ENCODE measurements at places on chromosomes 4 and X. TPM values are rescaled to one million over a fixed set of nuclear protein-coding genes. Genes with fewer than 3 reads are reported as not detected.
A peak's percentile ranks its signal among the peaks of the same experiment; 100 is the strongest.

DNA sequence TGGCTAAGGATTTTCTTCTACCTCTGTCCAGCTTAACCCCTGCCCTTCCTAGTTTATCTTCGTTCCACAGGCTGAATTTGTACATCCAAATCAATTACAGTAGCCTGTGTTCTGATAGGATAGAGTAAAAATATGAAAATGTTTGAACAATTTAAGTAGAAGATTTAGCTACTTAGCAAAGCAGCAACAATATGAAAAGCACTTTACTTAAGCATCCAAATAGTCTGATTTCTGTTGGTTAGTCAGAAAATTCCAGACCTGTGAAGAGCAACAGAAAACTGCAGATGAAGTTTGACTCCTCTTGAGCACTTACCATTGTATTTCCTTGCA is 2.0 kb downstream of the ARSJ start:
- DNase-seq, result no peak

- DNase-seq, result no peak
Observed at GRCh38 chr4:55395218-55395528, 584 bp upstream of the TMEM165 start.

- peak; percentile 67 for DNase-seq
Observed at GRCh38 chr4:7332216-7333023, 102.3 kb downstream of the PSAPL1 start.

- DNase-seq, result no peak
Observed at GRCh38 chr4:47054130-47054529, 22.8 kb downstream of the GABRB1 start.

GRCh38 chr4:141802333-141802732 is 165.9 kb downstream of the IL15 start:
- DNase-seq, result no peak

- no peak for DNase-seq
Observed at GRCh38 chrX:36528661-36529060, 479.5 kb upstream of the FAM47C start.

DNA sequence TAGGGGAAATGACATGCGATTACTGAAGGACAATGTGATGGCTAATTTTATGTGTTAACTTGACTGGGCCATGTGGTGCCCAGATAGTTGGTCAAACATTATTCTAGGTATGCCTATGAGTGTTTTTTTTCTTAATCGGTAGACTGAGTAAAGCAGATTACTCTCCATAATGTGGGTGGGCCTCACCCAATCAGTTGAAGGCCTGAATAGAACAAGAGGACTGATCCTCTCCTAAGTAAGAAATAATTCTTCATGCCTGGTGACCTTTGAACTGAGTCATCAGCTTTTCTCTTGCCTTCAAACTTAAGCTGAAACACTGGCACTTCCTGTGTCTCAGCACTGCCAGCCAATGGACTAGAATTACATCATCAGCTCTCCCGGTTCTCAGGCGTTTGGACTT is 164.0 kb upstream of the FGF13 start:
- no peak for DNase-seq

- DNase-seq, result no peak
Observed at GRCh38 chrX:16239211-16239610, 71.9 kb downstream of the MAGEB17 start.

DNA sequence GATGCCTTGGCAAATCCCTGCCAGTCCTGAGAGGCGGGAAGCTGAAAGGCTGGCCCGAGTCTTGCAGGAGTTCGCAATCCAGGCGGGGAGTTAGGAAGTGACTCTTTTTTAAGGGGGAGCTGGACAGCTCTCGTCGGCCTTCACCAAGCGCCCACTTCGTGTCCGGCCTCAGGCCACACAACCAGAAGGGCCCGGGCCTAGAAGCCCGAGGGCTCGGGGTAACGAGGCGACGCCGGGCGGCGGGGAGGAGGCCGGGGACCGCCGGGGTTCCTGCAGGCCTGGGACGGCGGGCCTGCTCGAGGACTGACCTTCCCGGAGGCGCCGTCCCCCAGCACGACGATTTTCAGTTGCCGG is 395 bp downstream of the RAB28 start:
- no peak for DNase-seq

DNA sequence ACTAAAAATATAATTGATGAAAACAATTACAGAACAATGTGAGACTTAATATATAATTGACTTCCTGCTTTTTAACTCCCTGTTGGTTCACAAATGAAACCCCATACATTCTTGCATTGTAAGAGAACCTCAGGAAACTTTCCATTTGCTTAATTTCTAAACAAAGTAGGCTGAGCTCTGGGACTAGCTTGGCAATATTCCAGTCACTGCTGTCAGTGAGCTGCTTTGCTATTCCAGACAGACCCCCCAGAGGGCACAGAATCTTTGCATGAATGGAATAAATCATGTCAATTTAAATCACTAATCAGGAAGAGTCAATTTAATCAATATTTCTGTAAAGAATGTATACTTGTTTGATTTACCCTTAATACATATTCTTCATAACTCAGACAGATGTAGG is 110.6 kb downstream of the NEXMIF start:
- DNase-seq, result no peak

The TLR10 gene
- polyA plus RNA-seq, result 81.4 TPM

The CDKL5 gene
- 0.48 TPM for polyA plus RNA-seq

The VCX gene
- 0.17 TPM for polyA plus RNA-seq
